ENCODE measurements at places on chromosomes 7 and 10. TPM values are rescaled to one million over a fixed set of nuclear protein-coding genes. Genes with fewer than 3 reads are reported as not detected.

- no peak for DNase-seq
These were observed 44.5 kb downstream of the TAS2R16 start for GRCh38 chr7:122951006-122951405.

DNA sequence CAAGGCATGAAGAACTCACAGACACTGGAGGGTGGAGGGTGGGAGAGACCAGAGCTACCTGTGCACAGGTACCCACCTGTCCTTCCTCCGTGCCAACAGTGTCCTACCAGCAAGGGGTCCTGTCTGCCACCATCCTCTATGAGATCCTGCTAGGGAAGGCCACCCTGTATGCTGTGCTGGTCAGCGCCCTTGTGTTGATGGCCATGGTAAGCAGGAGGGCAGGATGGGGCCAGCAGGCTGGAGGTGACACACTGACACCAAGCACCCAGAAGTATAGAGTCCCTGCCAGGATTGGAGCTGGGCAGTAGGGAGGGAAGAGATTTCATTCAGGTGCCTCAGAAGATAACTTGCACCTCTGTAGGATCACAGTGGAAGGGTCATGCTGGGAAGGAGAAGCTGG is 21.8 kb downstream of the PRSS2 start:
- no peak for DNase-seq

DNA sequence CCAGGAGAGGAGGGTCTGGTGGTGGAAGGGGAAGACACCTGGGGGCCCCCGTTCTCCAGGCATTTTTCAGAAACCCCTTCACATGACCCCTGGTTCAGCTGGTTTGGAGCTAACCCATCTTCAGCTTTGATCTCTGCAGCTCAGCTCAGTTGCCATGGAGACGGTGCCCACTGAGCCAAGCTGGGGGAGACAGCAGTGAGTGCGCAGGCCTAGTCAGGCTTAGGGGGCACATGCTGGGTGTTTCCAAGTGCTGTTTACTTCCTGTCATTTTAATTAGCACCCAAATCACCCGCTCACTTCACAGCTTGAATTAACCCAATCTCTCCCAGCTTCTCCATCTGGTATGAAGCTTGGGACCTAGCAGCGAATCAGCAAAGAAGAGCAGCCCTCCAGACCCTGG is 9.0 kb downstream of the SPOCK2 start:
- DNase-seq: no peak

- no peak for DNase-seq
These were observed 165.9 kb upstream of the PLXNA4 start for GRCh38 chr7:132742189-132742612.

COL17A1 gene
- total RNA-seq: not detected

GRB10 gene
- total RNA-seq: 40.6 TPM

MLXIPL gene
- total RNA-seq: 0.41 TPM

POP7 gene
- total RNA-seq: 30.6 TPM
